ENCODE measurements at places on chromosomes 3 and 15.

- DNase-seq, result no peak
Observed at GRCh38 chr15:92415639-92416297, 22.1 kb downstream of the ST8SIA2 start.

DNA sequence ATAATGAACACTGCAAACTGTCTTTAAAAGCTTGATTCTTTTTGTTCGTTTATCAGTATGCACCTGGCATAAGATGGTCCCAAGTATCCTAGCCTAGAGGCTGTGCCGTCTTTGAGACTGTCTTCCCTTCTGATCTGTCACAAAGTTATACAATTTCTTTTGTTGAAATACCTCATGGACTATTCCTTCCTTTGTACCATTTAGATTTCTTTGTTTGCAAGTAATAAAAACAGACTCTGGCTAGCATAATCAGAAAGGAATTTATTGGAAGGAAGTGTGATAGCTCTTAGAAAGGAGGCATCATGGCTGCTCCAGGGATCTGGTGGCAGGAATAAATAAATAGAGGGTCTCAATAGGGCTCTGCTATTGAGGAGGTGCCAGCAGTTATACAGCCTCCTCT is 280.4 kb downstream of the SLC9A9 start:
- no peak for DNase-seq

DNA sequence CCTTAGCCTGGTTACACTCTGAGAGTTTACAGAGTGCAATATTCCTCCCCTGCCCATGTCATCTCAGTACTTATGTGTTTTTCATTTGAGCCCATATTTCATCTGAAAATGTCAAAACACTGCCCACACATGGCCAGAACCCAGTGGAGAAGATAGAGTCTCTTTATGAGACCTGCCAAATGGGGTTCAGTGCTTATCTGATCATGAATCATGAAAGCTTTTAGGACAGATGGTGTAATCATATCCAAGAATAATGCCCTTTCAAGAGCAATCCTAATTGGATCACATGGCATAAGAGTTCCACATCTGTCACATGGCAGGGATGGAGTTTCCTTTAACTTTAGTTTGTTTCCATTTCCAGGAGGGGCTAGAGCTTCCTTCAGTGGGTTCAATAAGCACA is 77.2 kb upstream of the AGBL1 start:
- DNase-seq, result no peak

- no peak for DNase-seq
Observed at GRCh38 chr3:115498421-115498820, 124.9 kb upstream of the GAP43 start.

DNA sequence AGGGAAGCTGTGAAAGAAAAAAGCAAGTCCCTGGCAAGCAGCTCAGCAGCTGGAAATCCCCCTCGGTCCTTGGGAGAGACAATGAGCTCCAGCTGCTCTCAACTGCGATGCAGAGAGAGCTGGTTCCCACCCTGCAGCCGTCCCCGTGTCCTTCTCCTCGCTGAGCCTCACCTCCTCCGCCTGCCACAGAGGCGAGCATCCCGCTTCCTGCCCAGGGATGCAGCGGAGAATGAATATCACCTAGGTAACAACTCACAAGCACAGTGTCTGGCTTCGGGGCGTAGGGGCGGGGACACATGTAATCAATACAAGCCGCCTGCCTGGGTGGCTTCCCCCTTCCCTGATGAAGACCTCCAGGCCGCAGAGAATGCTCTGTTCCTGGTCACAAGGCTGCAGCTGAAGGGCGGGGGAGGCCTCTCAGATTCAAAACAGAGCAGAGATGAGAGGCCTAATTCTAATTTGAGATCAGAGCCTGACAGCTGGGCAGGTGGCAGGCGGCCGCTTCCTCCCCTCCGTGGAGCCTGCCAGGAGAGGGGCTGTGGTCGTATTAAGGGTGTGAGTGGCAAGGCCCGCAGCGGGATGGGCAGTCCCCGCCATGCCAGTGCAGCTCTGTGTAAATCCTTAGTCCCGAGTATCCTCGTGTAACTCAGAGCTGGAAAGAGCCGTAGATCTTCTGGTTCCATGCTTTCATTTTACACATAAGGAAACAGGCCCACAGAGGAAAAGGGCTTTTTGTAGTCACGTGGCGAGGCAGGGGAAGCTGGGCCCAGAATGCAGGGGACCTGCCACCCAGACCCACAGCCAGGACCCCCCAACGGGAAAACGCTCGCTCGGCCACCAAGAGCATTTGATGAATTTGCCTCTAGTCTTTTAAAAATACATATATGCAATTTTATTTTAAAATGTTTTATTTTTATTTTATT is 24.3 kb downstream of the ZDHHC19 start:
- DNase-seq, result no peak

DNA sequence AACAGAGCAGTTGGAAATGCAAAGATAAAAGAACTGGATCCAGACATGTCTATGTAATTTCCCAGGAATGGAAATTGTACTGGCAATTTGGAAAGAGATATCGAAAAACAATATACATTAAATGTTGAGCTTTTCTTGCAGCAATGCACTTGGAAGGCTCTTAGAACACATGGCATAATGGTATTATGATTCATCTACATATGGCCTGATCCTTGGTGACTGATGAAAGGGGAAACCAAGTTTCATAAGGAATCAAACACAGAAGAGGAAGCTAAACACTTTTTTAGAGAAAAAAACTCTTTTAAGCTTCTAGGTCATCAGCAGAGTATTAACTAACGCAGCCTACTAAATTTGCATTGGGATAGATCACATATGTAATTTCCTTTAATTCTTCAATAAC is 12.4 kb upstream of the GREM1 start:
- no peak for DNase-seq

GRCh38 chr3:25418596-25418995 is 9.5 kb upstream of the RARB start:
- DNase-seq, result no peak

DNA sequence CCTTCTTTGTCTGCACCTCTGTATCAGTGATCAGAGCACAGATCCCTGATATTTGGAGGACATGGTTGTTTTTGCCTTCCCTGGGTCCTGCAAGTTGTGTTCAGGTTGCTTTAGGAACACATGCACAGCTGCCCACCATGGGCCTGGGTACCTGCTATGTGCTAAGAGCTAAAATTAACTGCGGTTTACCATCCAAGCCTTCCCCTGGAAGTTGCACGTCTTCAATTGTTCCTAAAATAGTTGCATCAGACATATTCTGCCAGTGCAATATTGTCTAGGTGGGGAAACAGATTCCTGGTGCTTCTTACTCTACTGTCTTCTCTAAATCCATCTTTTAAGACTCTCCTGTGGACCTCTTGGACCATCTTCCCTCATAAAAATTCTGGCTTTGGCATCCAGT is 80.9 kb downstream of the PDE8A start:
- no peak for DNase-seq

GRCh38 chr3:100316641-100317069 is 17.9 kb upstream of the NIT2 start:
- peak; percentile 50 for DNase-seq

- no peak for DNase-seq
Observed at GRCh38 chr15:62999178-62999577, 43.4 kb upstream of the TPM1 start.

- DNase-seq, result no peak
Observed at GRCh38 chr3:121757087-121757811, 7.7 kb upstream of the GOLGB1 start.

- no peak for DNase-seq
Observed at GRCh38 chr3:95456835-95457234, 1357.6 kb upstream of the EPHA6 start.

GRCh38 chr15:65338366-65338765 is 33.9 kb downstream of the RNU5B-1 start:
- DNase-seq, result no peak

GRCh38 chr3:64238971-64239667 is 13.9 kb upstream of the PRICKLE2 start:
- no peak for DNase-seq

- no peak for DNase-seq
Observed at GRCh38 chr3:185549122-185549521, 3.3 kb downstream of the LIPH start.

DNA sequence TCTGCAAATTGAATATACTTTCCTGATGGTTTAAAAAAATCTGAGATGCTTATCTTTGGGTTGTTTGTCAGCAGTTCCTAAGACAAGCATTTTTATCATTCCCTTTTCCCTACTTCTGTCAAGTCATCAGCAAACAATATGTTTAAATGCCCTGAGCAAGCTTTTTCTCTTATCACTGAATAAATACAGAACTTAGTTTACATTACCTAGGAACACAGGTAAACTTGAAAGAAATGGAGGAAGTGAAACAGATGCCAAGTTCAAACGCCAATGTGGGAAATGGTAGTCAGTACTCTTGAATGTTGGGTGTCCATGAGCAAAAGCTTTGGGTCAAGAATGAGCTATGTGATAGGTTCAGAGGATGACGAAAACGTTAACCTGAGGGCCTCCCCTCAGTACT is 17.2 kb upstream of the TCAIM start:
- DNase-seq, result no peak

DNA sequence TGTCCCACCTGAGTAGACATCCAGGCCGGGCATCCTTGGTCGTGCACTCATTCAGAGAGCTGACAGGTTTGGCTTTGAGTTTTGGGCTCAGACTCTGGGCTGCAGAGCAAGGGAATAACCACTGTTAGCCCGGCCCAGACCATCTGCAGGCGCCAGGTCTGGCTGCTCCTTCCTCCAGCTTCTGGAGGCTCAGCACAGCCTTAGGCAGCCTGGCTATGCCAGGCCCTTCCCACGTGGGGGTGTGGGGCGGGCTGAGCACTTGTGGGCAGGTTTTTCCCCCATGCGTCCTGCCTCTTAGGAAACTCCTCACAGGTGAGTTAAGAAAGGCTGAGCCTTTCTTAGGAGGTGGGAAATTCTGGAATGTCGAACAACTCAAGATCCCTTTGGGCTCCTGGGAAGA is 11.2 kb downstream of the PLA2G4B start:
- no peak for DNase-seq

GRCh38 chr3:189338366-189338765 is 166.6 kb downstream of the TPRG1 start:
- DNase-seq, result no peak

DNA sequence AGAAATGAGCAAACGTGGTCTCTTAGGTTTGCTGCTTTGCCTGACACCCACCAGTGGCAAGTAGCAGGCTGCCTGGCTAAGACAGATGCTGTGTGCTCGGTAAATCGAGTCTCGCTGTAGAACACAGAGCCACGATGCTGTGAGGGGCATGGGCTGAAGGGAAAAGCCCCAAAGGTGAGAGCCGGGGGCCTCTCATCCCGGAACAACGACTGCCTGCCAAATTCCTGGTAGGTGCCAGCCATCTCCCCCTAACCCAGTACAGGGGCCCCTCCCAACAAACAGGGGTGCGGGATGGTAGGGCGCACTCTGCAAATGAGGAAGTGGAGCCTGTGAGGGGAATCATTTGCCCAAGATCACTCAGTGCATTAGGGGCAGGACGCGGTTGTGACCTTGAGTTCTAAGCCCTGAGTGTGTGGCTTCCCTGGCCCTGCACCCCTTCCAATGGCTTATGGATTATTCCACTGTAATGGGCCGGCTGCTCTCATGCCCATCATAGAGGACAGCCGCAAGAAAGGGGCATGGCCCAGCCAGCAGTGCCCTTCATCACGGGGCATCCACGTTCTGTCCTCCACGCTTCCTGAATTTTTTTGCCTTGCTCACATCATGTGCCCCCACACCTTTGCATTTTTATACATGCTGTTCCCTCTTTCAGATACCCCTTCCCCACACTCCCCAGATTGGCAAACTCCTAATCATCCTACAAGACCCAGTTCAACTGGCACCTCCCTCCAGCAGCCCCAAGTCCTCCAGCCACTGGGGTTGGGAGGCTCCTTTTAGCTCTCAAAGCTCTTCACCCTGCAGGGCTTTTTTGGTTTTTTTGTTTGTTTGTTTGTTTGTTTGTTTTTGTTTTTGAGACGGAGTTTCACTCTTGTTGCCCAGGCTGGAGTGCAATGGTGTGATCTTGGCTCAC is 125.4 kb downstream of the NUP210 start:
- DNase-seq, result no peak

- DNase-seq, result no peak
Observed at GRCh38 chr3:167886690-167887089, 151.2 kb downstream of the SERPINI1 start.

DNA sequence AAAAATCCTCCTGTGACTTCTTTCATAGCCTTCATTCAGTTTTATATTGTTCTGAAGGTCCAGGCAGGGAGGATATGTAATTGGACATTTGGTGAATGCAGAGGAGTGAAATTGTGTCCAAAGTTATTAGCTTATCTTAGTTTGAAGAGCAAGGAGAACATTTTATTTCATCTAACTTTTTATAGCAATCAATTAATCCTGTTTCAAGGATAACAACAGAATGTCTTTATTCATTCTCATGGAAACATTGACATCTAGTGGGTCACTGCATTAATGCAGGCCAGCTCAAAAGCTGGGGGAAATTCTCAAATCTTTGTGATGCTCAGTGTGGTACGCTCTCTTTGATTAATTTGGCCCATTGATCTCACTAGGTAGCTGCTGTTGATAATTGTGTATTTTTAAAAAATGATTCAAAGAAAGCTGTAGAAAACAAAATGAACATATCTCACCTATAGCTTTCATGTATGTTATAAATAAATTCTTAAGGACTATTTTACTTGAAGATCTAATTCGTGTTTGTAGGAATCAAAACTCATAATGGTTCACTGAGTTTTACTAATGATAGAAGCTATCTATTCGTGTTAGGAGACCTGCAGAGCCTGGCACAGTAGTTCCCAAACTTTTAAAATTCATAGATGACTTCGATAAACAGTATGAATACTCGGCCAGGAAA is 150.8 kb upstream of the KCNMB2 start:
- DNase-seq, result peak; percentile 31

DNA sequence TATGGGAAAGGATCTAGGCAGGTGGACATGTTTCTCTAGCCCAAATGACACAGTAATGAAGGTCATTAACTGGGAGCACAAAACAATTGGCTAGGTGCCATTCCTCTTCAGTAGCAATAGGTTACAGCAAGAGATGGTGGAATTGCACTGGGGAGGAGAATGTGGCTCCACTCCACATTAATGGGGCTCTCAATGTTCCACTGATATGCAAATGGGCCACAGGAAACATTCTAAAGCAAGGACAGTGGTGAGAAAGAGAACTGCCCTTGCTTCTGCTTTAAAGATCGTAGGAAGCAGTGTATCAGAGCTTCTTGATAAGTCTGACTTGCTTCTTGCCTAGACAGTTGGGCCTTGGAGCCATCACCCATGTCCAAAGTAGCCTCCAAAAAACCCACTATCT is 271.4 kb upstream of the PPP2R3A start:
- no peak for DNase-seq

DNA sequence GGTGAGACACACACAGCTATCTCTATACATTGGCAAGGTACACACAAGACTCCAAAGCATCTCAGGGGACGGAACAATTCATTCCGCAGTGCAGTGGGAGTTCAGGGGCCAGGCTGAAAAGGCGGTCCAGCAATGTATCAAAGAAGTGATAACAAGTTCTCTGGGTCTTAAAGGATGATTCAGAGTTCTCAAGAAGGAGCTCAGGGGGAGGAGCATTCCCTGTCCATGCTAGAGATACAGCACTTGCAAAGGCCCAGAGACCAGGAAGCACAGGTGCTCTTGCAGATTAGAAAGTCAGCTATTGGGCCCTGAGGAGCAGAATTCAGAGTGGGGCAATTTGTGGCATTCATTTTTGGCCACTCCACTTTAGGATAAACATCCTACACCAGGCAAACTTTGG is 34.9 kb downstream of the MECOM start:
- DNase-seq, result no peak

Data from activated CD4-positive, alpha-beta T cell treated with anti-CD3 and anti-CD28 coated beads, Interleukin-2, Interleukin-4, amounts not matched to agents 100 ng/mL and 50 ng/mL, durations not matched to agents 16 hours and 8 hours (primary cell).